ENCODE measurements at places on chromosomes 5 and 9. TPM values are rescaled to one million over a fixed set of nuclear protein-coding genes. Genes with fewer than 3 reads are reported as not detected.

GRCh38 chr9:127660886-127661741 is 45.7 kb upstream of the CFAP157 start:
- DNase-seq: no peak

DNA sequence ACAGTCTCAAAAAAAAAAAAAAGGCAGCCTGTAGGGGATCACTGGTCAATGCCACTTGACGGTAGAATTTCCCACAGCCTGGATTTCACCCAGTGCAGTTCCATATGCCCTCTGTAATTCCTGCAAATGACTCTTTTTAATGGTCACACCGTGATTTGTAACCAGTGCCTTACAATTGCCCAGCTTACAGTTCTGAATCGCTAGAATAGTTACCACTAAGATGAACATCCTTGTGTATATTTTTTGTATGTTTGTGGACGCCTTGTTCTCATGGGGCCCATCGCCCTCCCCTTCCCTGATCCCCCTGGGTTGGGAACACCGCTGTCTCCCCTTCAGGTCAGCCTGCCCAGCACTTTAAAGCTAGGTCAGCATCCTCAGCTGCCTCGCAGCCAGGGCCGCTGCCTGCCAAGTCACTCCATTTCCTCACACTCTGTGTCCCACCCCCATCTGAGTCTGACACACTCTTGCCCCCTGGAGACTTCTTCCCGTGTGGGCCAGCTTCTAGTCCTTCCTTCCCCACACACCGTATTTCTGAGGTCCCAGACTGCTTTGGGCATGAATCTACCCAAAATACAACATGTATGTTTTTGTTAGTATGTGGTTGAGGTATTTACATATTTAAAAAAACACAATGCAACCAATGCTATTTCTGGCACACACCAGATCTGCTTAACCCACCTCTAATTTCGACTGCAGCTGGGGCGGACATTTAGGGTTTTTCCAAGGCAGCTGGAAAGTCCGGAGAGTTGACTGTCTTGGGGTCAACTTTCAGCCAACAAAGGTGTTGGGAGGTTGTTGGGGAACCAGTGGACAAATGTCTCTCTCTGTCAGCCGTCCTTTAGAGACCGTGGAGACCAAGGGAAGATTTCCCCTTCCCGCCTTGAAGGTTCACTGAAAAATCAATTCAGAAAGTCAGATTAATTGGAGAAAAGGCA is 120.5 kb upstream of the NEK6 start:
- DNase-seq: no peak

Gene C5orf34
- polyA plus RNA-seq: 3.3 TPM

Gene IGFBPL1
- polyA plus RNA-seq: not detected

Gene RANBP3L
- not detected for polyA plus RNA-seq

GRCh38 chr9:69746859-69747560 is 12.8 kb downstream of the PTAR1 start:
- DNase-seq: no peak

DNA sequence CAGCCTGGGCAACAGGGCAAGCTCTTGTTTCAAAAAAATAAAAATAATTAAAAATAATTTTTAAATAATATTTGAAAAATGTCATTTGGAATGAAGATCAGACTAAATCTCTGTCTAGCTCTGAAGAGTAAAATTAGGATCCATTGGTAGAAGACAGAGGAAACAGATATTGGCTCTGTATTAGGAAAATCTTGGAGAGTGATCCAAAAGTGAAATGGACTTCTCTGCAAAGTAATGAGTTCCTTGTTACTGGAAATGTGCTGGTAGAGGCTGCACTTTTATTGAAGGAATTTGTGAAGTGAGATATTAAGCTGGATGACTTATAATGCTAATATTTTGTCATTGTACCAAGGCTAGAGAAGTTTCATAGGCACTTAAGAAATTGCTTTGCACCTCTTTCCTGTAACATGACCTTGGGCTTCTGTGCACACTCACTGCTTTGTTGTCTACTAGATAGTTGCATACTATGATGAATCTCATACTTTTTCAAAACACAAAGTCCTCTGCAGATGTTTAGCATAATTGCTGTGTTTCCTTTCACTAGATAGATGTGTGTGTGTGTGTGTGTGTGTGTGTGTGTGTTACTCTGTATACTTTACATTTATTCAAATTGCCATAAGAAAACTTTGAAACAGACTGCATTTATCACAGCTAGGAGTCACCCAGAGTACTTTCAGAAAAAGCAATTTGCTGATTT is 13.1 kb downstream of the THBS4 start:
- no peak for DNase-seq

- DNase-seq: no peak
These were observed 43.1 kb downstream of the PRR16 start for GRCh38 chr5:120507197-120507596.

Gene GNE
- 4.8 TPM for polyA plus RNA-seq

Gene PTCH1
- 16.1 TPM for polyA plus RNA-seq

DNA sequence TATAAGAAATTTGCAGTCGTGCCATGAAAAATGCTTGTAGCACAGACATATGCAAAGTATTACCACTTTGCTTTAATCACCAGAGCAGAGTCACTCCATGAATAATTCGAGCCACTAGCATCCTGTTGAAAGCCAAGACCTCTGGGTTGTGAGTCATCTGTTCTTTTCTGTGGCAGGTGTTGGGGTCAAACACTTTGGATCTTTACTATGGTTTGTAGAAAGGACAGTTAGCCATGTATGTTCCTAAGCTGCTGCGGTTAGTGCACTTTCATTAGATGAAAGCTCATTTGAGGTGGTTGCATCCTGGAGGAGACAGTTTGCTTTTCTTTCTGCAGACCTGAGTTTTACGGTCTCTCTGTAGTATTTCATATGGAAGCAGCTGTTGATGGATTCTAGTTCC is 223.7 kb downstream of the DMRT2 start:
- no peak for DNase-seq

- DNase-seq: no peak
These were observed 136.3 kb downstream of the CEP120 start for GRCh38 chr5:123286891-123287290.

DNA sequence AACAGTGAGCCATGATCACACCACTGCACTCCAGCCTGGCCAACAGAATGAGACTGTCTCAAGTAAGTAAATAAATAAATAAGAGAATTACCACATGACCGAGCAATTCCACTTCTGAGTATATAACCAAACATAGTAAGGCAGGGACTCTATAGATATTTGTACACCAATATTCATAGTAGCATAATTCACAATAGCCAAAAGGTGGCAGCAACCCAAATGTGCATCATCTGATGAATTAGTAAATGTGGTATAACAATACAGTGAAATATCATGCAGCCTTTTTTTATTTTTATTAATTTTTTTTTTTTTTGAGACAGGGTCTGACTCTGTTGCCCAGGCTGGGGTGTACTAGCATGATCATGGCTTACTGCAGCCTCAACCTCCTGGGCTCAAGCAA is 33.1 kb downstream of the ALDH7A1 start:
- DNase-seq: no peak

DNA sequence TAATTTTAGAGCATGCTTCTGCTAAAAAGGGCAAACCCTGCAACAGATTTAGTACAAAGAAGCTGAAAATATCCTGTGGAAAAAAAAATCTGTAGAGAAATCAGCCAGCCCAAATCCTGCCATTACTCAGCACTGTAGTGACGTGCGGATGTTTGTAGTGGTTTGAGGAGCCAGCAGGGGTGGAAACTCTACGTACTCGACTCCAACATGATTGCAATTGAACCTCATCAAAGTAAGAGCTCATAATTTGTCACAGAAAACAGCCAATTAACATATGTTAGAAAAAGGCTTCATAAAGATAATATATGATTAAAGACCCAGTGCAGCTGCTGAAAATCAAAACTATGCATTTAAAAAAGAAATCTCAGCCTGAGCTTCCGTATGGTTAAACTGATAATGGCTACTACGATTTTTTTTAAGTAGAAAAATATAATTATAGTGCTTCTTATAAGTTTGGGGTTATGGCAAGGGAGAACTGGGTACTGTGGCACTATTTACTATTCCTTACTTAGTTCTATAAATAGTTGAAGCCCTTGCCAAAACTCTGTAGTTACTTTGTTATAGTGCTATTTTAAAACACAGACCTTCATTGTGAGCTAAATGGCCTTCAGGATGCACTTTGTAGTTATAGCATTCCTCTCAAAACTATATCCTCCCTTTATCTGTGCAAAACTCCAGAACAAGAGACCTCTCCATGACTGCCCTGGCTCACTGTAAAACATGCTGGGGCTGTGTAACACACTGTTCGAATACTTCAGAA is 49.4 kb downstream of the MEF2C start:
- DNase-seq: no peak

Gene CD74
- polyA plus RNA-seq: 982 TPM

DNA sequence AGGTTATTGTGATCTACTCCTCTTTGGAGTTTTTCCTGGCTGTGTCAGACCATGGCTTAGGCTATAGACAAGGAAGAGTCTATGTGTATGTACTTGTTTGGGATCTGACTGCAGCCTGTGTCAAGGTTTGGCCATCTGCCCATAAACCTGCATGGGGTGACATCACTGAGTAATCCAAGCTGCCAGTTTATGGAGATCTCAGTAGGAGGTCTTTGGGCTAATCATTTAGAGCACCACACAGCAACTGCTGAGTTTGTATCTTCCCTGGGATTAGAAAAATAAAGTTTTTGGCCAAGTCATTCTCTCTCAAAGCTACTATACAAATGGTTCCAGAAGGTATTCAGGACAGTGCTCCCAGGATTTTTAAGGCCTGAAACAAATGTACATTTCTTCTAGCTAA is 65.5 kb upstream of the HSPB3 start:
- DNase-seq: no peak

Gene BICD2
- 5.8 TPM for polyA plus RNA-seq

- DNase-seq: no peak
These were observed 113.8 kb downstream of the TRIM32 start for GRCh38 chr9:116800885-116801284.

Gene PRRC1
- polyA plus RNA-seq: 36.5 TPM

DNA sequence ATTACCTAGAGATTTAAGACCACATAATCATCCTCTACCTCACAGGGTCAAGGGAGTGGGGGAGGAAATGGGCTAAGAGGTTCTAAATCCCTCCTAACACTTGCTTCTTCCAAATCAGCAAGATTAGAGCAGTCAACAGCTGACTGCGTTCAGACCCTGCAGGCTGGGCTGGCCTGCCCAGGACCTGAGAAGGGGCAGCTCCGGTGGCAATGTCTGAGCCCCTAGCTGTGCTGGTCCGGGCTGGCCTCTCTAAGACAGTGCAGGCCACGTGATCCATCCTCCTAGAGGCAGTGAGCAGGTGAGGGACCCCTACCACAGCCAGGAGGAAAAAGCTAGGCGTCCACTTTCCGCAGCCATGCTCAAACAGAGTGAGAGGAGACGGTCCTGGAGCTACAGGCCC is at the start of gene KCNV2:
TSS of gene KCNV2 (plus strand) at position 126 of the 400 bp plus-strand sequence. CDS start at position 356, 230 bp downstream.
- DNase-seq: no peak

Gene GFI1B
- polyA plus RNA-seq: not detected

Gene GKAP1
- polyA plus RNA-seq: 4.7 TPM

- DNase-seq: no peak
These were observed 42.7 kb upstream of the IL17B start for GRCh38 chr5:149421834-149422233.

Gene CDC37L1
- 8.4 TPM for polyA plus RNA-seq

DNA sequence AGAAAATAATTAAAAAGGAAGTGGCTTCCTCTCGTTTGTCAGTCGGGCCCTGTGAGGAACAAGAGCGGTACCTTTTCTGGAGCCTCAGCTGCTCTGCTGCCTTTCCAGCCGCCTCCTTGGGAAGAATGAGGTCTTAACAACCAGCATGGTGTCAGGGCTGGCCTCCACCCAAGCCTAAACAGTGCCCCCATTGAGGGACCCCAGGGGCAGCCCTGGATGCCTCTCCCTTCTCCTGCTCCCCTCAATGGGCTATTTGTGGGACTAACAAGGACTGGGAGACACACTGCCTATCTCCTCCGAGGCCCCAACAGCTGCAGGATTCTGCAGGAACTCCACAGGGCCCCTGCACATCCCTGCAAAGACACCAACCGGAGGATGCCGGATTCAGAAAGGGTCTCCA is 155.4 kb upstream of the MAP3K1 start:
- DNase-seq: no peak

Gene REEP2
- 0.48 TPM for polyA plus RNA-seq

DNA sequence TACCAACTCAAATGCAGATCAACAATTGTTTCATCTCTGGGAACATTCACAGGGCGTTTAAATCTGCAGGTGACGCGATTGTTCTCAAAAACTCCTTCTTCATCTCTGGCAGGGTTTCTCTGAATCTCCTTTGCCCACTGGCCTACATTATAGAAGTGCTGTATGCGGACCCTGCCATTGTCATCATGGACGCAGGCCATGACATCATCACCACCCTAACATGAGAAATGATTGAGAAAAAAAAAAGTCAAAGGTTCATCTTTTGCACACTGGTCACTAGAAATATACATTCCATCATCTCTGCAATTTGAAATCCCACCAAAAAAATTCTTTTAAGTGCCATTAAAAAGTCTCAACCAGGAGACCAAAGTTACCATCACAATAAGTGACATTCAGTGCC is 21.6 kb upstream of the TMEM245 start:
- DNase-seq: no peak

DNA sequence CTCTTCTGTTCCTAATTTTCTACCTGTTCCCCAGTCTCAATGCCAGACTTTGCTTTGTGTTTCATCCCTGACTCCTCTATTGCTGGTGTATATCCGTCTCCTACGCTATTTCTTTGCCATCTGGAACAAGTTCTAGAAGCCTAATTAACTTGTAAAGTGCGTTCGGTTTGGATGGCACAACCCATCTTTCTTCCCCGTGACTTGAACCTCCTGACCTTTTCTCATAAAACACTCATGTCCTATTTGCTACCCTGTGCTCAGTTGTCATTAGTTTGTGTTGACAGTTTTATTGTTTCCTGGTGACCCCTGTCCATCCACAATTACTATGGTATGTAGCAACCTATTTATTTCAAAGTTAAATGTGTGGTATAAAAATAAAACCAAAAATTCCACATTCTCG is 323.5 kb downstream of the TLE4 start:
- DNase-seq: no peak

DNA sequence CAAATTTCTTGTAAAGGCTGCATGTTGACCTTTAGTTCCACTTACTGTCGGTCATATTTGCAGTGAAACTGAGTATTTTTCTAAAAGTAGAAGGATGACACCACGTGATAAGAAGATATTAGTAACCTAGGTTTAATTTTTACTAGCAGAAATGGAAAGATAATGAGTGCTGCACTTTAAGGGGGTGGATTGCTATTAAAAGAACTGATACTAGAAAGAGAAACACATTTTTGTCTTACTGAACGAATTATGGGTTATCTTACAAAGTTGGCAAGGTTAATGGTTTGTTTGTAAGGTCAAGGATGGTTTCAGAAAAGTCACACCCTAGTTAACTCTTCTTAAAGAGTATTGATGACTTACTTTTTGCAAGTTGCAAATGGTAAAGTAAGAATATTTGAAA is 2.4 kb downstream of the MACIR start:
- DNase-seq: no peak

DNA sequence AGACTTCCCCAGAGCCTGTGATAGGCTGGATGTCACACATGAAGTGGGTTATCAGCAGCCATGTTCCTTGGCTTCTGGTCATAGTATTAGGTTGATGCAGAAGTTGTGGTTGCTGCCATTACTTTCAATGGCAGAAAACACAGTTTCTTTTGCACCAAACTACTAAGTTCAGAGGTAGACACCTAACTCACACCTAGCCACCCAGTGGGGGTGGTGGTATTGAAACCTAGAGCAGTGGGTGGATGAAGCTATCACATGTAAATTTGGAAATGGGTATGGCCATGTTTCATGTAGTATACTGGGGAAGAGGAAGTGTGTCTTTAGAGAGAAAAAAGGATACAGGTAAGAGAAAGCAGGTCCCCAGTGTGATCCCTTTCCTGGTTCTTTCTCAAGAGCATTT is 347.9 kb upstream of the SEMA6A start:
- no peak for DNase-seq

All from immature natural killer cell (primary cell).